Kidney tubule cell (primary cell): ENCODE measurements at places on chromosomes 11 and 22.

DNA sequence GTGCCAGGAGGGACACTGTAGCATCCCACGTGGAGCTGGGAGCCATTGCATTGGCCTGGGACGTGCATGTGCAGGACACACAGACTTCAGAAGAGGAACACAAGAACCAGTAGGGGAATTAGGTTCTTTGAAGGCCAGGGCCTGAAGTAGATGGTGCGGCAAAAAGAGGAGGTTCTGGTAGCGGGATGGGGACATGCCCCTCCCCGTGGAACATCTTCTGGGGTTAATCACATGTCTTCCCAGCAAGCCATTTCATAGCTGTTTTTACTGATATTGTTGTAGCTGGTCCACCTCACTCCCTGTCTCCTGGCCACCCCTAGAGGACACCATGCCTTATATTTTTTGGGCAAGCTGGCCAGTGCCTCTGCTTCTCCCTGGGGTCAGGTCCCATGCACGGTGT is 74.3 kb downstream of the SCN3B start:
- DNase-seq: no peak

DNA sequence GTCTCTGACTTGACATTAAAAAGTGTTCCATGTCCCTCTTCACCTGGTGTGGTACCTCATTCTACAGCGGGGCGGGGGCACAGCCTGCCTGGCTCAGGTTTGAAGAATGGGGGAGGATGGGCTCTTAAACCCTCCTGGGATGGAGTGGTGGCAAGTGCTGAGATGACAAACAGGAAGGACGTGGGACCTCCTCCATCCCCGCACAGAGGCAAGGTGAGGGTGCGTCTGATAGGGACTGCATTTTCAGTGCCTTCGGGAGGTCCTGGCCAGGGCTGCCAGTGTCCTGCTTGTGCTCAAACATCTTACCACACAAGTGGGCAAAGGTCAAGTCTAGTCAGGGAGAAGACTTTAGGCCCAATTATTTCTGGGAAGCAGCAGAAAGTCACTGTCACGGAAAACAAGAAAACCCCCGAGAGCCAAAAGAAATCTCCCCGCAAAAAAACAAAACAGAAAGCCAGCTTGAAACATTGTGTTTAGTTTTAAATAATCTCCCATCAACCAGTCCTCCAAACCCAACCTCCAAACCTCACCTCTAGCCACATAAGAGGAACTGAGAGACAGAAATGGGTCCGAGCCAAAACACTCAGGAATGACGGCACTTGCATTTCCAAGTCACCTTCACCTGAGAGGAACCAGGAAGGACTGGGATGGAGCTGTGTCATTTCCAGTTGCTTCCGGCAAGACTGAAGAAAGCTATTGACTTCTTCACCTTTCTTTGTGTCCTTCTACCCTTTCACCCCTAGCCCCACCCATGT is 966.5 kb downstream of the NTM start:
- DNase-seq: no peak

- no peak for DNase-seq
Measured at GRCh38 chr22:36027935-36028645, 534 bp downstream of the RBFOX2 start.

GRCh38 chr22:20464096-20464614 is 26.5 kb upstream of the SCARF2 start:
- DNase-seq: no peak

GRCh38 chr11:64334764-64335735 is 5.0 kb upstream of the CCDC88B start:
- DNase-seq: peak; percentile 100

GRCh38 chr11:19922689-19923035 is 210.0 kb downstream of the NAV2 start:
- no peak for DNase-seq

DNA sequence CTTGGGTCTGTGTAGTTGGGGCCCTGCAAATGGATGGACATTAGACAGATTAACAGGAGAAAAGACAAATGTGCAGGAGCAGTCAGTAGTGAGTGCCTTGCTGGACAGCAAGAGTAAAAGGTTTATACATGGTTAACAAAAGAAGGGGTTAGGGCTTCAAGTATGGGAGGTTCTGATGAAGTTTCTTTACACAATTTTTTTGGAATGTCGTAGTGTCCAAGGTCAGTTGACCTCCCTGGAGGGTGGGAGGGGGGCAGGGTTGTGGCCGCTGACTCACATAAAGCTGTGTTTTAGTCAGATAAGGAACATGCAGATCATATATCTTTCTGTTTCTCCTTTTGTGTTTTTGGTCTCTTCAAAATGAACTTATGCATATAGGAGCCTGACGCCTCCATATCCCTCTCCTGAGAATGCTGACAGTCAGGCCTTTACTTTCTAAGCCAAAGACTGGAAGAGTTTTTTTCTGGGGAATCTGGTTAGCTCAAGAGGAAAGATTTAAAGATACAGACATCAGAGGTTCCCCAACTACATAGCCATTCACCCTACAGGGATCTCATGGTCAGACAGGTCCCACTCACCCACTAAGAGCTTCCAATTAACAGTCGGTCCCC is 134.3 kb downstream of the NECTIN1 start:
- peak; percentile 70 for DNase-seq

GRCh38 chr22:33247758-33248157 is 189.6 kb upstream of the SYN3 start:
- DNase-seq: peak; percentile 2

DNA sequence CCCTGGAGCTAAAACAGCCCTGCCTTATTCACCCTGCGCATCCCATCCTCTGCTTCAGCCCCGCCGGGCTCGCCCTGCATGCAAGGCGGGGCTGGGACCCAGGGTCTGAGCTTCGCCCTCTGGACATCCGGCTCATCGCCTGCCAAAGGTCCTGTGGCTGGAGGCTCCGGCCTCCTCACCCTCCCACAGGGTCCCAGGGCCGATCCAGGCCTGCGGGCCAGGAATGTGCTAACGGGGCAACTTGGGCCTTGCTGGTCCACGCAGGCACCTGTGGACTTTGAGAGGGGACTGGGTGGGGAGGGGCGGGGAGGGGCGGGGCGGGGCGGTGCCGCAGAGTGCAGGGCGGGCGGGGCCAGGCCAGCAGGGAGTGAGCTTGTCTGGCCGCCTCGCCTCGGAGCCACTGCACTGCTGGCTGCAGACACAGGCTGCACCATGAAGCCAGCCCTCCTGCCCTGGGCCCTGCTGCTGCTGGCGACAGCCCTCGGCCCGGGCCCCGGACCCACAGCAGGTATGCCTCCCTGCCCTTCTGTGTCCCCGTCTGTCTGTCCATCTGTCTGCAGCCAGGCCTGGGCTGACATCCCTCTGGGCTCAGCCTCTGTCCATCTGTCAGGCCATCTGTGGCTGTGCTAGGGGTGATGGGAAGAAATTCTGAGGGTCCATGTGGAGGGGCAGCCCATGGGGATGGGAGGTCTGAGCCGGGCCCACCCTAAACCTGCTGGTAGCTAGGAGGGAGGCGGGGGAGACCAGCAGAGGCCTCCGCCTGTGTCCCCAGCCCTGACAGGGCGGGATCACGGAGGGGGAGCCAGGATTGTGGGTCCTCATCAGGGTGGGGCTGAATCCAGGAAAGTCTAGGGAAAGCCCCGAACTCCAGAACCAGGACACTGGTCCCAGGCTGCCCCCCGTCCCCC is at the start of gene SUSD2:
TSS of gene SUSD2 (plus strand) at position 400 of the 908 bp plus-strand sequence. CDS start at position 433, 33 bp downstream.
- no peak for DNase-seq

GRCh38 chr11:29641201-29641600 is 375.6 kb downstream of the KCNA4 start:
- DNase-seq: peak; percentile 13

- no peak for DNase-seq
Measured at GRCh38 chr11:26726960-26727359, 5.1 kb upstream of the SLC5A12 start.

DNA sequence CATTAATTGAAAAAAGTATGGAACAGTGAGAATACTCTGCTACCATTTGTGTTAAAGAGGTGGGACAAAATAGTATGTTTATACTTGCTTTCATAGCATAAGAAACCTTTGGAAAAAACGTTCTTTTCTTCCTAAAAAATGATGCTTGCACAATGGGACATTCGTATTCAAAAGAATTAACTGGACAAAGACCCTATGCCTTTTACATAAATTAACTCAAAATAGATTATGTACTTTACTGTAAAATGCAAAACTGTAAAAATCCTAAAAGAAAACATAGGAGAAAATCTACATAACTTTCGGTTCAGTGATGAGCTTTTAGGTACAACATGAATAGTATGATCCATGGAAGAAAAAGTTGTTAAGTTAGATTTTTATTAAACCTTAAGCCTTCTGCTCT is 166.2 kb downstream of the NELL1 start:
- no peak for DNase-seq

- no peak for DNase-seq
Measured at GRCh38 chr11:29685361-29685760, 331.5 kb downstream of the KCNA4 start.

- DNase-seq: no peak
Measured at GRCh38 chr11:70782401-70782913, 384.1 kb downstream of the CTTN start.
